ENCODE measurements at places on chromosomes 1 and 21.

DNA sequence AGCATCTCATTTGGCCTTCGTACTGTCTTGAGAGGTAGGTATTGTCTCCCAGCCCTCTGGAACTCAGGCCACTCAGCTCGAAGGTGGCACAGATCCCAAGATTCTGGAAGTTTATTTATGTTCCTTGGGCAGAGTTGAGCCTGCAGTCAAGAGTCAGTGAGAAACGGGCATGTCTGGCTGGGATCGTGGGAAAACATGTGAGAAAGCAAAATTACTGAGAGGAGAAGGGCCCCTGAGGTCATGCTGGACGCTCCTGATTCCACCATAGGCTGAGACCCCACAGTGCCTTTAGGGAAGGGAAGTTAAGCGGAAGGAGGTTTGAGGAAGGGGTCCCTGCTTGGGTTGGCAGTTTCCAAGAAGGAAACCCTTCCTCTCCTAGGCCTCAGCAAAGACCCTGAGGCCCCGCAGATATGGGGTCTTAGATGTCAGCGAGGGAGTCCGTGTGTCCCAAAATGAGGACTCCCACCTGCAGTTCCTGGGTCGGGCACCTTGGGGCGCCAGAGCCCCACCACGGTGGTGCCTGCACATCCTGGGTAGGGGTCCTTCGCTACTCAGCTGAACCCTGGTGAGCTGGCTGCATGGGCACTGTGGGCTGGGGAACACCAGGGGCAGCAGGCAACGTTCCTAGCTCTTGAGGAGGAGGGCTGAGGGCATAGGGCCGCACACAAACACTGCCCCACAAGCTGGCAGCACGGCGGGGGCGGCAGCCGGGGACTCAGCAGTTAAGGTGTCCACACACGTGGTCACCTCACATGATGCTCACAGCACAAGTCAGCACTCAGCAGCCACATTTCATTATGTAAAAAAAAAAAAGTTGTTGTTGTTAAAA lies 12.3 kb upstream of the SEMA4A start:
- DNase-seq: peak; percentile 53

GRCh38 chr1:203342192-203342940 lies 8.6 kb downstream of the FMOD start:
- DNase-seq: peak; percentile 40

GRCh38 chr1:178461104-178461503 lies 35.7 kb downstream of the CLEC20A start:
- no peak for DNase-seq

GRCh38 chr21:42411891-42412635 lies 8.4 kb downstream of the UBASH3A start:
- no peak for DNase-seq

GRCh38 chr1:39908534-39908933 lies 6.8 kb upstream of the MYCL start:
- no peak for DNase-seq

GRCh38 chr1:178278916-178279686 lies 185.2 kb downstream of the RASAL2 start:
- no peak for DNase-seq

- DNase-seq: no peak
These were observed 130.4 kb downstream of the KIF26B start for GRCh38 chr1:245285168-245285567.

DNA sequence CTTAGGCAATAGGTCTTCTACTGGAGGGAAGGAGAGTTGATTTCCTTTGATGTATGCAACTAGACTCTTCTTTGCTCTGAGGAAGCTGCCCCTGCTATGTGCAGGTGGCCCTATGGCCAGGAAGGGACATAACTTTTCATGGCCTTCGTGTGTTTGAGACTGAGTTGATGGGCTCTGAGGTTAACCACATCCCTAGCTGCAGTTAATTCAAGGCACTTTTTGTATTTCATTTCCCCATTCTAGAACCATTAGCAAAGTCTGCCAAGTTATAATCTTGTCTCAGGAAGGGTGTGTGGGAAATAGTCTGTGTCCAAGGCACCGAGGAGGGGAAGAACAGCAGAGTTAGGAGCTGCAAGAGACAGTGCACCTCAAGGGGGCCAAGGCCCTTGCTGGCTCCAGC lies 2.5 kb downstream of the FCRL4 start:
- no peak for DNase-seq

- no peak for DNase-seq
These were observed 85.6 kb downstream of the PPP1R12B start for GRCh38 chr1:202434059-202434458.

- no peak for DNase-seq
These were observed 92.0 kb upstream of the S1PR1 start for GRCh38 chr1:101144671-101145448.

DNA sequence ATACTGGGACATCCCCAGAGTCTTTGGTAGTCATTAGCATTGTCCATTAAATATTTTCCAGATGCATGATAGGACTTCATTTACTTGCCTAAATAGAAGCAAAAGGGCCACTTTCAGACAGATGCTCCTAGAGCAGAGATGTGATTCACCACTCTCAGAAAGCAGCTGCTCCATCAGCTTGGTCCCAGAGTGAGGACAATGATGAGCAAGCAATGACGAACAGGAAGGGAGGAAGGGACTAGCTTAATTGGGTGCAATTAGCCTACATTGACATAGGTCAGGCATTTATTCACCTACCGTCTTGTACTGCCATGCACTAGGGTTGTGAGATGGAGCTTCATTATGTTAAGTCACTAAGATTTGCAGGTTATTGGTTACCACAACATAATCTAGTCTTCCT lies 85.1 kb upstream of the PLXNA2 start:
- DNase-seq: no peak
